ENCODE measurements at places on chromosomes 1 and 21.
A peak's percentile ranks its signal among the peaks of the same experiment; 100 is the strongest.

- no peak for DNase-seq
Measured at GRCh38 chr21:37636152-37636860, 269.7 kb downstream of the DYRK1A start.

- DNase-seq = no peak
Measured at GRCh38 chr1:89957107-89957506, 37.8 kb upstream of the ZNF326 start.

DNA sequence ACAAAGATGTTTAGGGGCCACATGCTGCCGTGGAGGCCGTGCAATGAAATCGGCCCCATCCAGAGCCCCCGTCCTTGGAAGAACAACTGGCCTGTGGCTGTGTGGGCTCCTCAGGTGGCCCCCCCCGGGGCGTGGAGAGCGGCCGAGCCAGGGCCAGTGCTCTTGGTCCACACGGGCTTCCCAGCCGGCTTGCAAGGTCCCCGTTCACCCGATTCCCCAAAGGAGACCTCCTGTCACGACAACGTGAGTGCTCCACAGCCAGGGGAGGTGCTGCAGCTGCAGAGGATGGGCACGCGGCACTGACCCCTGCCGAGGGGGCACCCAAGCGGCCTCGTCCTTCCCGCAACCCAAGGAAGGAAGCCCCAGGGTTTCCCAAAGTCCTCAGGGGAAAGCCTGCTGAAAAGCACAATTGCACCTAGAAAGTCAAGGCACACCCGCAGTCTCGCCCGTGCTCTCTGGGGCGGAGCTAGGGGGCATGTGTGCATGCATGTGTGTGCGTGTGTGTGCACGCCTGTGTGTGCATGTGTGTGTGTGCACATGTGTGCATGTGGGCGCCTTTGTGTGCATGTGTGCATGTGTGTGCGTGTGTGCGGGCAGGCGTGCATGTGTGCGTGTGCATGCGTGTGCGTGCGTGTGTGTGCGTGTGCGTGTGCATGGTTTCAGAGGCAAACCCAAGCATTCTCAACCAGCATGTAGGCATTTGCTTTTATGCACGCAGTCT is 48.2 kb downstream of the SLX9 start:
- DNase-seq = no peak

DNA sequence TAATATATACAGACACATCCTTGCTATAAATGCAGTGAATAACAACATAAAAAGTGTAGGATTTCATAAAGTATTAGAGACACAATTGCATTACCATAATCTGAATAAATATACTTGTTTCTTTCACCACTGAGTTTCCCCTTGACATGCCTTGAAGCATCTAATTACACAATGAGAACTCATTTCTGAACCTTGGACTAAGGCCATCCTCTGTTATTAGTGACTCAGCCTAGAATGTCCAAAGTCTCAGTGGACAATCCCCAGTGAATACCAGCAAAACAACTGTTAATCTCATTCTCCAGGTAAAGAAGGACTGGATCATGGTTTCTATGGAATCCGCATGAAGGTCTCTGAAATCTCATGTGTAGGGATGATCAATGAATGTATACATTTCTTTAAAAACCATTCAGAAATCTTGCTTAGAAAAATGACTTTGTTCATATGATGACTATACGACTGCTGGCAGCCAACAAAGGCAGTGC is at the start of gene OR2L5:
TSS of gene OR2L5 (plus strand) at position 432 of the 482 bp plus-strand sequence. CDS start 8,288 bp downstream, outside the sequence.
- no peak for DNase-seq

GRCh38 chr1:22024485-22025367 is 23.3 kb downstream of the CELA3A start:
- DNase-seq = peak; percentile 45

DNA sequence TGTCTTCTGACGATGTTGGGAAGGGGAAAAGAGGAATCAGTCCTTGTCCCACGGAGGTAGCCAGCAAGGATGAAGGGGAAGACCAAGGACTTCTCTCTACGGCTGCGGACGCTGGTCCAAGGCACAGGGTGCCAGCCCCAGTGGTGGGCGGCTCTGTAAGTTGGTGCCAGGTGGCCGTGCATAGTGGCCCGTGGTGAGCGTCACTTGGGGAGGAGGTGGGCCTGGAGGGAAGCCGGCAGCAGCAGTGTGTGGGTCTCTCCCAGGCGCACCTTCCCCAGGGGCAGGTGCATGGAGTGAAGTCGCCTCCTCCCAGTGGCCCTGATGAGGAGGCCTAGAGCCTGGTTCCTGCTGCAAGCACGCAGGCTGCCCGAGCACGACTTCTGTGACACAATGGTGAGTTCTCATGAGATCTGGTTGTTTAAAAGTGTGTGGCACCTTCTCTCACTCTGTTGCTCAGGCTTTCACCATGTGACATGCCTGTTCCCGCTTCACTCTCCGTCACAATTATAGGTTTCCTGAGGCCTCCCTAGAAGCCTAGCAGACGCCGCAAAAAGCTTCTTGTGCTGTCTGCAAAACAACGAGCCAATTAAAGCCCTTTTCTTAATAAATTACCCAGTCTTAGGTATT is 43.6 kb upstream of the TIAM1 start:
- DNase-seq = no peak

DNA sequence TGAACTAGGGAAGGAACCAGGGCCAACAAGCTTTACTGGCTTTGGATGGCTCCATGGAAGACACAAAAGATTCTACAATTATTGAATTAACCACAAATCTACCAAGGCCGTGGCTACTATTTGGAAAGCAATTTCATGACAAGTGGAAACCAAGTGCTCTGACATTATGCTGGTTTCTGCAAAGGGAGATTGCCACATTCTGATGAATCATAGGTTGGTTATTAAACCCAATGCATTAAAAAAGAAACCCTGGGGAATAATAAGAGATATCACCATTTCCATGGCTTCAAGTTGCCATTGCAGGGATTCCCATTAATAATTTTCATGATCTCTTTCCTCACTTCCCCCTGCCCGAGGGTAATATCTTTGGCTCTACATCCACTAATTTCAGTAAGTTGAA is 359.2 kb upstream of the NCAM2 start:
- no peak for DNase-seq

DNA sequence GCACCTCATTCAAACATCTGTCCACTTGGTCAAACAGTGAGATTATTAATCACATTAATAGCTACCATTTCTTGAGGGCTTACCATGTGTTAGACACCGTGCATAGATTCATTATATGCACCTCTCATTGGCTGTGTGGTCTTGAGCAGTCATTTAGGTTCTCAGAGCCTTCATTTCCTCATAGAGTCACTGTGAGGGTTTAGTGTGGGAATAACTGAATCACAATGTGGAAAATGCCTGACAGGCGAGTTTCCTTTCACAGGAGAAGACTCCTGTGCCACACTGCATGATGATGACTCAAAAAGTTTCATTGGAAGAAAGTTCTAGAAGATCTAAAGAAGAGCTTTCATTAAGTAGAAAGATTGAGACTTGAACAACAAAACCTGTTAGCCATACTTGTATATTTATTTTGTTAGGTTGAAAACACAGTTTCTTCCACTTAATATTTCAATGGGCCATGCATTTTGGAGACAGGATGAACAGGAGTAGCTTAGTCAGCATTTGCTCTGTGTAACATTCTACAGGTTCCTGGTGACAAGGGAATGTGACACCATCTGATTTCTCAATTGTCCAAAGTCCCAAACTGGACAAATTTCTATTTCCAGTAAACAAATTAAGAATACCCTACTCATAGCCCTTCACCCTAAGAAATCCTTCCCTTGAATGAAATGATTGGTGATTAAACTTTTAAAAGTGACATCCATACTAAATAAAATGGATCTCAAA is 45.7 kb downstream of the FYB2 start:
- no peak for DNase-seq

GRCh38 chr1:111952125-111952657 is 37.3 kb downstream of the KCND3 start:
- DNase-seq = no peak

DNA sequence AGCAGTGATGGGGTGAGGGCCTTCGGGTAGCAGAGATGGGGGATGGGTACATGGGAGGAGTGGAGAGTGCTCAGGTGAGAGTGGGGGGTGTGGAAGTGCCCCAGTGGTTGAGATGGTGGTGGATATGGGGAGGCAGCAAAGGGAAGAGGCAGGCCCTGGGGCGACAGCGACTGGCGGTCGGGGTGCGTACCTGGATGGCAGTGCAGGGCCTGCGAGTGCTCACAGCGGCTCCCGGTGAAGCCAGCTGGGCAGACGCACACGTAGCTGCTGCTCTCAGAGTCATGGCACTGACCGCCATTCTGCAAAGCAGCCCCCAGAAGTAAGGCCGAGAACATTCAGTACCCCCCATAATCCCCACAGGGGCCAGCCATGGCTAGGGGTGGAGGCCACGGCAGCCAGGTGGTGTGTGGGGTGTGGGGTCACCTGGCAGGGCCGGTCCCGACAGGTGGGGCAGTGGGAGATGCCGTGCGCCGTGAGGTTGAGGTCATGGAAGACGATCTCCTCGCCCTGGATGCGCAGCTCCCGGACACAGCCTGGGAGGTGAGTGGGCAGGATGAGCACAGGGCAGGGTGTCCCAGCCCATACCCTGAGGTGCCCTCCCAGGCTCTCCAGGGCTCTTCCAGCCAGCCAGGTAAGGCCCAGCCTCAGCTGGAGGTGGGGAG is 18.9 kb downstream of the LDLRAD2 start:
- DNase-seq = no peak

- no peak for DNase-seq
Measured at GRCh38 chr1:185896863-185897262, 162.7 kb downstream of the HMCN1 start.

DNA sequence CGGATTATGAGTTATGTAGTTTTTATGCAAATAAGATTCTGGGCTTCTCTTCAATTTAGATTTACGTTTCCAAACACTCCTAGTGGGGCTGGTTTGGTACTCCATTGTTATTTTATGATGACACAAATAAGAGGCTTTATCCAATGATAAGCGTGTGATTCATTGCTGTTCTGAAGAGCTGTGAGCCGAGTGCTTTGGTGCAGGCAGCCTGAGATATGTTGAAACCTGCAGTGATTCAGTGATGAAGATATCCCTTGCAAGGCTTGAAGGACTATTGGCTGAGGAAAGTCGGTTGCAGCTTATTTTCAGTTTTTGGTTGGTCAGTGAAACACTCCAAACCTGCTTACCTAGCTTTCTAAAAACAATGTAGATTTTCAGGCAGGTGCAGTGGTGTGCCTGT is 112.2 kb downstream of the RYR2 start:
- no peak for DNase-seq

- DNase-seq = no peak
Measured at GRCh38 chr1:84582802-84583587, 8.8 kb upstream of the CTBS start.

DNA sequence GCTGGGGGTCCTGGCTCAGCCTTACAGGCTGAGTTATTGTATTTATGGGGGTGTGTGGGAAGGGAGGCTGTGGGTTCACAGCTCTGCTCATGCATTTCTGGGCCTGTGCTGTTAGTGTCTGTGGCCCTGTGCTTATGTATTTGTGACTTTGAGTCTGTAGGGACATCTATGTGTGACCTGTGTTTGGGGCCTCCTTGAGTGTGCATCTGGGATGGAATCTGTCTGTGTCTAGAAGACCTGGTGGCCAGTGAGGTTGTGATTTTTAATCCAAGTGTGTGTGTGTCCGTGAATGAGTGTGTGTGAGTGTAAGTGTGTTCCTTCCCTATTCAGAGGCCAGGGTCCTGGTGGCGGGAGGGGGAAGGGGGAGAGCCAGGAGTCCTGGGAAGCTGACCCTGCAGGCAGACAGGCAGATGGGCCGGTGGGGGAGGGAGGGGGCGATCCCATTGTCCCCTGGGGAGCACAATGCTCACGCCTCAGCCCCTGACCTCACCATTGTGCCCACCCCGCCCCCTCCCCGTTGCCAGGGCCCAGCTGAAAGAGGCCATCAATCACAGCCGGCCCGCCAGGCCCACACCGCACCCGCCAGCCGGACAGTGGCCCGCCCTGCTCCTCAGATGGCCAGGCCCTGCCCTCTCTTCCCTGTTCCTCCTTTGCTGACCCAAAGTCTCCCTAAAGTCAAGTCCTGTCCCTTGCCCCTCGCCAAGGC is 19.6 kb downstream of the SLC27A3 start:
- DNase-seq = no peak

DNA sequence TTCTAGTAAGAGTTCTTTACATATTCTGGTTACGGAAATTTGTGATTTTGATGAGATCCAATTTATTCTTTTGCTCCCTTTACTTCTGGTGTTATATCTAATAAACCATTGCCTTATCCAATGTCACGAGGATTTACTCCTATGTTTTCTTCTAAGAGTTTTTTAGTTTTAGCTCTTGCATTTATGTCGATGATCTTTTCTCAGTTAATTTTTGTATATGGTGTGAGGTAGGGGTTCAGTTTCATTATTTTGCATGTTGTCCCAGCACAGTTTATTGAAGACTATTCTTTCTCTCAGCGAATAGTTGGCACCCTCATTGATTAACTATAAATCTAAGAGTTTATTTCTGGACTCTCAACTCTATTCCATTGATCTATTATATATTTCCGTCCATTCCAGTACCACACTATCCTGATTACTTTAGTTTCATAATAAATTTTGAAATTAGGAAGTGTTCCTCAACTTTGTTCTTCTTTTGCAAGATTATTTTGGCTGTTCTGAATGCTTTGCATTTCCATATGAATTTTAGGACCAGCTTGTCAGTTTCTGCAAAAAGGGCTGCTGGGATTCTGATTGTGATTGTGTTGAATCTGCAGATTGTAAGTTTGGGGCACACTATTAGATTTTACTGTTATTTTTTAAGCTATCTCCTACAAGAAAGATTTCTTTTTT is 4.0 kb downstream of the KDM1A start:
- DNase-seq = no peak

DNA sequence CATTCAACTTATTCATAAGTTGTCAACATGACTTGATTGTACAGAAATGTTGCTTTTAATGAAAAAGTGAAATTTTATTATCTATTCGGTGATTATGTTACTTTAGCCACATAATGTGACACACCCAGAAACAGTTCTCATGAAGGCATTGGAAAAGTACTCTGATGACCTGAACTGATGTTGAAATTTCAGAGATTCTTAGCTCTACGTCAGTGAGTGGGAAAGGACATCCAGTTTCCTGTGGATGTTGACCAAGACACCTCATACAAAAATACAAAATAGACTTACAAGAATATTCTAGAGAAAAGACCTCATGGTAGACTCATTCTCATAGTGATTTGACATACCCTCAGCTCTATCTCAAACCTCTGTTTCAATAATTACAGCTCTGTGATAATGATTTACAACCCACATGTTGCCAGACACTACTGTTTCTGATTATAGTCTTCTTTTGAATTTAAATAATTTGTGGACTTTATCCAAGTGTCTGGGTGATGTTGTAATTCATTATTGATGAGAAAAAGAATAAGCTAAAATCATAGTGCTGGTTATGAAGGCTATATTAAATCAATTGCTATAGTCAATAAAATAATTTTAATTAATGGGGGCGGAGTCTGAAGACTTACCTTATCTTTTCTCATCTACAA is 37.3 kb downstream of the KCNK2 start:
- DNase-seq = no peak

DNA sequence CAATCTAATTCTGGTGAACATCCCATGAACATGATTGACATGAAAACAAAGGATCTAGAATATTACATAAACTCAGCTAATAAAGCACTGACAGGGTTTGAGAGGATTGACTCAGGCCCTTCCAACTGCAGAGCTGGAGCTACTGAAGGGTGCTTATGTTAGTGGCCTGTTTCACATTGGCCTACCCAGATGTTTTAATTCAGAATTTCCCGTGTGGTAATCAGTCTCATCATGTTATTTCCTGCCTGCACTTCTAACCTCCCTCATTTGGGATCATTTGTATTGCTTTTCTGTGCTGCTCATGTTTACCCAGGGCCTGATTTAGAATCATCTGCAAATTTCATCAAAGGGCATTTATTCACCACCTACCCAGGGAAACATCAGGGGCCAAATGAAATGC is 270.3 kb downstream of the PLPP3 start:
- no peak for DNase-seq
